ENCODE measurements at places on chromosomes 5 and 9.

GRCh38 chr5:112983363-112983762 is 6.8 kb downstream of the DCP2 start:
- no peak for DNase-seq

DNA sequence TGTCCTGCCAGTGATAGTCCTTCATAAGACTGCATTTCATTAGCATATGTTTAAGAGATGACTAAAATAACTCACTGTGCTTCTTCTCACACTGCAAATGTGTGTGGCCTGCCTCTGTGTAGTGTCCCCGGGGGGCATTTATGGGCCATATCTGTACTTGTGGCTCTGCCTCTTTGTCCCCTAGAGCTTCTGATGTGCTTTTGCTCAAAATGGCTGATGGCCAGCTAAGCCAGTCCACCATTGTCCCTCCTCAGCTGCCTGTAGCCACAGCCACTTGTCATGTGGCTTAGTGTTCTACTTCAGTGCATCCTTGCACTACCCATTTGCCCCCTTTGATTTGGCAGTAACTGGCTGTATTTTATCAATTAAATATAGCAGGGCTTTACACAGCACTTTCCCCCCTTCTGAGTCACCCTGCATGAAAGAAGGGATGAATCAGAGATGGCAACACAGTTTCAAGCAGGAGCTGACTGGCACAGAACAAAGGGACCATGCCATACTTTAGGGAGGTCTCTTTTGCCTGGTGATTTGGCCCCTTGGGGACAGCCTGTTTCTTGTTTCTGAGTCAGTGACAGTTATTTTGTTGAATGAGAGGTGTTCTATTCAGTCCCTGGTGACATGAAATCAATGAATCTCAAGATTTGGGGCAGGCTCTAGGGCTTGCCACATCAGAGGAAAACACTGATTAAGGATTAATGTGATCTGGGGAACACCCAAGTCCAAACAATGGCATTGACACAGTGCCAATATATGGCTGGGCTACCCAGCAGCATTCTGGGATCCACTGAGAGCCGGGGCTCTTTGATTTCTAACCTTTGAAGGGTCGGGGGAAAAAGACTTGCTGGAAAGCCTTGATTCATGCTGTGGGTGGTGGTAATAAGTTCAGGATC is 245.5 kb downstream of the SMARCA2 start:
- no peak for DNase-seq

- DNase-seq = no peak
These were observed at the start of gene VCAN for GRCh38 chr5:83471405-83472212. Gene VCAN (plus strand): TSS chr5:83471744. CDS start chr5:83483519, 11,775 bp downstream.

DNA sequence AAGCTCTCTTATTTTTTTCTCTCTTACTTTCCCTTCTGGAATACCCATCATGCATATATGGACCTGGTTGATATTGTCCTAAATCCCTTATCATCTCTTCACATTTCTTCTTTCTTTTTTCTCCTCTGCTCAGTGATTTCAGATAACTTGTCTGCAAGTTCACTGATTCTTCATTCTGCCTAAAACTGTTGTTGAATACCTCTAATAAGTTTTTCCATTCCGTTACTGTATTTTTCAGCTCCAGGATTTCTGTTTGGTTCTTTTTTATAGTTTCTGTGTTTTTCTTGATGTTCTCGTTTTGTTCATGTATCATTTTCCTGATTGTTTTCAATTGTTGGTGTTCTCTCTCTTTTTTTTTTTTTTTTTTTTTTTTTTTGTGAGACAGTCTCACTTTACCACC is 203.7 kb downstream of the COMMD10 start:
- DNase-seq = no peak

GRCh38 chr5:150242251-150242894 is 47.2 kb downstream of the CAMK2A start:
- DNase-seq = no peak

GRCh38 chr5:14281746-14282181 is 138.6 kb downstream of the TRIO start:
- no peak for DNase-seq

DNA sequence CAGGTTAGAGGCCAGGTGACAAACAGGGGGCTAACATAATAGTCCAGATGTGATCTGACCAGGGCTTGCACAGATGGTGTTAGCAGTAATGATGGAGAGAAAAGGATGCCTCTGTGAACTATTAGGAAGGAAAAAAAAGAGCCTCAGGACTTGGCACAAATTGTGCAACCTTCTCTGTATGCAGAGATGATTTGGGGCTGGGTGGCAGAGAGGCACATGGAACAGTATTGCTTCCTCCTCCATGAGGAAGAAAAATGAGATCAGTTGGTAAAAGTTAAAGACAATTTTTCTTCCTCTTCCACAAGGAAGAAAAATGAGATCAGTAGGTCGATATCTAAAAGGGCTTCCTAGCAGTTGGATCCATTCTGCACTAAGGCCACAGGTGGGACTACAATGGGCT is 13.9 kb upstream of the ANXA6 start:
- DNase-seq = no peak

DNA sequence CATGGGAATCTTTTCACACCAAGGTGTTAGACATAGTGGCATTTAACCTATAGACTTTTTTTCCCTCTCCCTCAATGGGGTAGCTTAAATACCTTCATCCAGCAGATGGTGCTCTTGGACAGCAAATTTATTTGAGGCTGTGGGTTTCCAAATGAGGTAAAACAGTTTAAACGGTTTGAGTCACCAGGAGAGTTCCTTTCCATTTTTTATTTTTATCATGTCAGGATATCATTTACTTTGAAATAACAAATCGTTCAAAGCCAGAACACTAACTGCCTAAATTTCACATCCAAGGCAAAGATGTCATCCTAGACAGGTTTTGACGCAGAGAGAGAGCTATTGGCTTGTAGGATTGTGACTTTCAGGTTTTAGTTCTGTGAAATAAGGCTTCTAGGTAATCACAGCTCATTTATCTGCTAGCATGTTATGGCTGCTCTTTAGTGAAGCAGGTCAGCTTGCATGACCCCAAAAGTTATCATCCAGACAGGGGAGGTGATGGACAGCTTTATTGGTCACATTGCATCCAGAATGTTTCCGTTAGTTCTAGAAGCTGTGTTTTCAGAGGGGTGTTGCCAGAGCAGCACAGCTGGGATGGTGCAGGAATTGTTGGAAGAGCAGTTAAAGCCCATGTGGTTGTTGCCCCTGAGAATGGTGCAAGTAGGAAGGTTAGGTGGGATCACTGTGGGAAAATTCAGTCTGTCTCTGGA is 69.8 kb downstream of the KDM4C start:
- no peak for DNase-seq

- no peak for DNase-seq
These were observed 193.4 kb downstream of the CDK5RAP2 start for GRCh38 chr9:120386390-120387131.
